ENCODE measurements at places on chromosomes 4 and X.

GRCh38 chr4:7628432-7628831 is 193.7 kb upstream of the PSAPL1 start:
- no peak for DNase-seq

DNA sequence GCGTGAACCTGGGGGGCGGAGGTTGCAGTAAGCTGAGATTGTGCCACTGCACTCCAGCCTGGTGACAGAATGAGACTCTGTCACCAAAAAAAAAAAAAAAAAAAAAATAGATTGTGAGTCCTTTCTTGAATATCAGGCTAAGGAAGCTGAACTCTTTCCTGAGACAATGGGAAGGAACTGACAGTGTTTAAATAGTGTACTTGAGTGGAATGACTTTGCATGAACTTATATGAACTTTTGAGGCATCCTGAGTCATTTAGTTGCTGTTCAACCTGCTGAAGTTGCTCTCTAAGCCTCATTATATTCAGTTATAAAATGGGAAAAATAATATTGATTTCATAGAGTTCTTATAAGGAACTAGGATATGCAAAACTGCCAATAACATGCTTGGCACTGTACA is 79.3 kb upstream of the LIMCH1 start:
- DNase-seq: no peak

DNA sequence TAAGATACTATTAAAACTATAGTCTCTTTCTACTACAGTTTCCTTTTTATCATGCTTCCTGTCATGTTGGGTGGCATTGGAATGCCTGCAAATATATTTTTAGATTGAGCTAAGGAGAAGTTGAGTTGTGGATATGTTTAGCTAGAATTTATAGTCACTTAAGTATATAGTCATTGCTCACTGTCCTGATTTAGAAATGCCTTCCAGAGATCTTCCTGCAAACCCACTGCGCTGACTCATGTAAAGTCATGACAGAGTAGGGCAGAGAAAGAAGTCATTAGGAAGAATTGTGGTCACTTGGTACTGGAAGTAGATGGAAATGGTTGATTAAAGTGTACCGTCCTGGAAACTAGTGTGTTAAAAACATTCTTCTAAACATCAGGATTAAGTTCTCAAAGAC is 490.3 kb upstream of the PABPC4L start:
- DNase-seq: no peak

DNA sequence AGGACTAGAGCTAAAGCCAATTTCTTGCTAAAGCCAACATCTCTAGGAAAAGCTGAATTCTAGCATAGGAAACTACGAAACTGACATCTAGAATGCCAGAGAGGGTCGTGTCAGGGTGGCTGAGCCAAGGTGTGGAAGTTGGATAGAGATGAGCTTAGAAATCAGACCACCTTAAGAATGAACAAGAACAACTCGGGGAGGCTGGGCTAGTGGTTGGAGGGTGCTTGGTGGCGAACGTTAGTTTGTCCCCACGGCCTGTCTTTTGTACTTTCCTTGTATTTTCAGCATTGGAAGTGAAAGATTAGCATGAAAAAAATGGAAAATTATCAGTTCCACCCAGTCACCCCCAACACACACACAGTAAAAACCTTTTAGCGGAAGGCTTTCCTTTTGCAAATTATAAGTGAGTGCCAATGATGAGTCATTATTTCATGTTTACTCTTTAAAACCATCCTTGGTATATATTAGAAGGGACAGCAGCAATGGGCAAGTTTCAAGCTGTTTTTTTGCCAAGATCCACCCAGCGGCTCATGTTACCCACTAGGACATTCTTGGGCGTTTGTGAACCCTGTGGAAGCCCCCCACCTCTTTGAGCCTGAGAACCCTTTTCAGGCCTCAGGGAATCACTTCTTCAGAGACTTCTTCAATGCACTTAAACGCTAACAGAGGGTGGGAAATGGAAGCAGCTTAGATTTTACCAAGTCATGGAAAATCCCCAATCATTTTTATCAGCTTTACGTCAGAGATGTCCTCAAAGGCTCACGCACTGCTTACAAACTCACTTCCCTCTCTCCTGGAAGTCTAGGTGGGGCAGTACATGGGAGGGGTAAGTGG is 4.9 kb upstream of the PPEF1 start:
- no peak for DNase-seq

DNA sequence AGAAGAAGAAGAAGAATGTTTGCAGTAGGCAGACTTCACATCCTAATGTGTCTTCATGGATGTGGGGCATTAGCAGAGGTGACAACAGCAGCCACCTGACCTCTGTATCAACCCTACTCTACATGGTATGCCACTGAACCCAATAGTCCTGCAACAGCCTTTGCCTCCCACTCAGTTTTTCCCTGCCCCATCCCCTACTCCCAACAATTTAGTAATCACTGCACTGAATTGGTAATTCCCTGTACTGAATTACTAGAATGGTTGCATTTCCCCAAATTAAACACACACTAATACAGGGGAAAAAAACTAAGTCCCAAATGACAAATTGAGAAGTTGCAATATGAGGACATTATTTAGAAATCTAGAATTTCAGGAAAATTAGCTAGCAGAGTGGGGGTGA is 31.4 kb upstream of the FAM241A start:
- no peak for DNase-seq

GRCh38 chr4:87974856-87975462 is 555 bp upstream of the SPP1 start:
- DNase-seq: no peak

DNA sequence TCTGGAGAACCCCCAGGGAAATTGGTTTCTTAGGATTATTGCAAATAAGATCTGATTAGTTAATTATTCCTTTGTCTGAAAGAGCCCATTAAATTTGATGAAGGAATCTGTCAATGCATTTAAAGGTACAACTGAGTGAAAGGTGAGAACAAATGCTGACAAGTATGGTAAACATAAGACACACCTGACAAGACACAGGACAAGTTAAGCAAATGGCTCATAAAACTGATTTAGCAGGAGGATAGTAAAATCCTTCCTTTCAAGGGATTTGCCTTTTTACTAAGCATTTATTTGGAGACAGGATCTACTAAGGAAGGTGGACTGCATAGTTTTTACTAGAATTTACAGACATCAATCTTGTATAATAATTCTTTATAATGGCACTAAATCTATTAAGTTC is 553.9 kb downstream of the SPRY1 start:
- no peak for DNase-seq

DNA sequence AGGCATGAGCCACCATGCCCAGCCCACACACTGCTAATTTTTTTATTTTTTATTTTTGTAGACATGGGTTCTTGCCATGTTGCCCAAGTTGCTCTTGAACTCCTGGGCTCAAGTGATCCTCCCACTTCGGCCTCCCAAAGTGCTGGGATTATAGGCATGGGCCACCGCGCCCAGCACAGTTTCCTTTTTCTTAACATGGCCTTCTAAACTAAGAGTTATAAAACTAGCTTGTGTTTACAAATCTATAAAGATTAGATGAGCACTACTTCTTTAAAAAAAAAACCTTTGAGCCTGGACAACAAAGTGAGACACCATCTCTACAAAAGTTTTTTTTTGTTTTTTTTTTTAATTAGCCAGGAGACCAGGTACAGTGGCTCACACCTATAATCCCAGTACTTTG is 10.7 kb downstream of the GRSF1 start:
- no peak for DNase-seq

DNA sequence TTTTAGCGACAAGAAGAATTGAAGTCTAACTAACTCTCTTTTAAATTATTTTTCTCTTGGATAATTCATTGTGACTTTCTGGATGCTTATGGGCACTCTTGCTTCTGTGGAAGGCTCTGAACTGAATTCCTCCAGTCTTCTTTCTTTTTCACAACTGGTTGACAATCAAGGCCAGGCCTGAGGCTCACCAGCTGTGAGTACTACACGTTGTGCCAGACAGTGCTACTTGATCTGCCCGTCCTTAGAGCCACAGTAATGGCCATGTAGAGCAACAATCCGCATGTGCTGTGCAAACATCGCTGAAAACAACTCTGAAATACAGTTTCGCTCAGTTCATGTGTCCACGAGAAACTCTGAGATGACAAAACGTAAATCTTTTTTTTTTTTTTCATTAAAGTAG is 1336.3 kb upstream of the AGA start:
- DNase-seq: no peak

- no peak for DNase-seq
Measured at GRCh38 chrX:19840899-19841648, 46.3 kb downstream of the SH3KBP1 start.

DNA sequence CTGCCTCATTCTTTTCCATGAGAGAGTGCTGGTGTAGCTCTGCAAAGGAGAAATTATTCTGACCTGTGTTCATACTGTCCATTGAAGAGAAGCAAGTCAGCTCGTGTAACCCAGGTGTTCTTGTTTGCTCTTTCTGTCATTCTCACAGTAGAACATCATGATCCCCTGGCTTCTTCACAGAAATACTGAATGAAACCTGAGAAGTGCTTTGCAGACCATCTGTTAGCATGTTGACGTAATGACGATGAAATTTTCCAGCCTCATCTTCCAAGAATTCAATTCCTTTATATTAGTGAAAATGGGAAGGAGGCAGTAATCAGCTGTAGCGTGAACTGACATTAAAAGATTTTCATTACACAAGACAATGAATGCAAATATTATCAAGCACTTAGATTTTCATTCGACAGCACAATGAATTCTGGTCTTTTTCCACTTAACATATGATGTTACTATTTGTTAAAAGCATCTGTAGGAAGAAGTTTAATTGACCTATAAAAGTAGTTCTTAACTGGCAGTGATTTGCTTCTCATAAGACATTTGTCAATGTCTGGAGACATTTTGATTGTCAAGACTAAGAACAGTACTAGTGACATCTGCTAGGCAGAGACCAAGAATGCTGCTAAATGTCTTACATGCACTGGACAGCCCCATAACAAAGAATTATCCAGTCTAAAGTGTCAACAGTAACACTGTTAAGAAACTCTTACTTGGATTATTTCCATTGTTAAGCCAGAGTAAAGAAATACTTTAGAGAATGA is 246.3 kb downstream of the BANK1 start:
- DNase-seq: no peak

- DNase-seq: peak; percentile 71
Measured at GRCh38 chrX:143472347-143472938, 44.8 kb downstream of the SPANXN3 start.

DNA sequence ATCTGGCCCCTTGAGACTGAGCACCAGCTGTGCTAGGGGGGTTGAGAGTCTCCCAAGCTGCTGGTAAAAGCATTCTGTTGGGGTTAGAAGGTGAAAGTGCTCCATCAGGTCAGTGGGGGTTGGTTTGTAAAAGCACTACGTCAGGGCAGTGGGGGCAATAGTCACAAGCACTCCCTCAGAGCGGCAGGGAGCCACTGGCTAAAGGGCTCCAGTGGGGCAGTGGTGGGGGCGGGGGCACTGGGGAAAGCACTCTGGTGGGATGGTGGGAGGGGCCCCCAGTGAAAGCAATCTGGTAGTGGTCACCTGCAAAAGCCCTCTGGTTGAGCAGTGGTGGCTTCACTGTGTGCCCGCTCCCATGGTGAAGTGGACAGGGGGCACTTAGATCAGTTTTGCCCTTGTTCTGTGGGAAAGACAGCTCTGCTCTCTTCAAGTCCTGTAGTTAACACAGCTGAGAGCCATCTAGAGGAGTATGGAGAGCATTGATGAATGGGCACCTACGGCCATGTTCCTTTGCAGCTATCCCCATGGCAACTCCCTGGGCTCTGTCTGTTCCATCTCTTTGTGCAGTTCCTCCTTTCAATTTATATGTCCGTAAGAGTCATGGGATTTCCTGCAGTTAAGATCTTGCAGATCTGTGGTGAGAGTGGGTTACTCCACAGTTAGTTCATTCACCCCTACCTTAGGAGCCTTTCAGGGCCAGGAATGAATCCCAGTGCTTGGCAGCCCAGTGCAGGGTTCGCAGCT is 106.4 kb downstream of the SH3BGRL start:
- no peak for DNase-seq

- DNase-seq: no peak
Measured at GRCh38 chrX:115912372-115912897, 258.1 kb upstream of the AGTR2 start.

DNA sequence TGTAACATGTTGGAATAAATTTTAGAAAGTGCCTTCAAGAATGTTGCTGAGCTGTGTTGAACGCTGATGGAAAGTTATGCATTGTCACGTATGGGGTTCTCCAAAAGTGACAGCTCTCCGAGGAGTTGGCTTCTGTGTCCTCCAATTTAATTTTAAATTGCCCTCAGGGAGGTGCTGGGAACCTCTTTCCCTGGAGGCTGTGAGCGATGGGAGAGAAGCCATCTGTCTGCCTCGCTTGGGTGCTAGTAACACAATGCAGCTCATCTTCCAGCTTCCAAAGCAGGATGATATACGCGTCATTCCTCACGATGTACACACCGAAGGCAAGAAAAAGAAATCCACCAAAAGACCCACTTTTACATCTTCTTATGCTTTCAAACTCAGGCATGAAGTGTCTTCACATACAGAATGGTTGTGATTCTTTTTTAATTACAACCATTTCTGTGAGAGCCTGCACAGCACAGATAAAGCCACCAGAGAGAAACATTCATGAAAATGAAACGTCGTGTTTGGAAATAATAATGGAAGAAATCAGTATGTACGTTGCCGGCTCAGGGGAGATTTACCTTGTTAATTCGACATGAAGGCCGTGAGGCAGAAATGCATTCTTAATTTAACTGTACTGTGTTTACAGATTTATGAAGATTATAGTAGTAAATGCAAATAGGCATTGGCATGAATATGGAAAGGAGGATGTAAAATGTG is 218.9 kb downstream of the ASMT start:
- DNase-seq: no peak

GRCh38 chrX:150719621-150720020 is 26.4 kb downstream of the MTMR1 start:
- DNase-seq: no peak
